ENCODE measurements at places on chromosomes 7 and 10.
A peak's percentile ranks its signal among the peaks of the same experiment; 100 is the strongest.

GRCh38 chr7:42765931-42766330, 145.9 kb downstream of the C7orf25 start:
- DNase-seq = no peak

DNA sequence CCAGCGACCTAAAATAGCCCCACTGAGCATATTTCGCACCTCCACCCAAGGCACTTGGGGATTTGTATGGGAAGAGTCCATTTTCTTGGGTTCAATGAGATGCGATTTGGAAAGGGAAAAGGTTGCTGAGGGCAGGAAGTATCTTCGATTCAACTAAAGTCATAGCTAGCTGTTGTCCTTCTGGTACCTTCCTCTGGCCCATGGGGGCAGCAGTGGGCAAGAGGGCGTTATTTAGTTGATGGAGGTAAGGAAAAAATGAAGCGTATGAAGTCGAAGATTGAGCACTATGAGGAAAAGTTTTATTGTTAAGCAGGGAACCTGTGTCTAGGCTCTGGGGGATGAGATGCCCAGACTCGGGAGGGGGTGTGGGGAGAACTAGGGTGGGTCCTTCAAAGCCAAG, 135.4 kb downstream of the EVX1 start:
- DNase-seq = no peak

DNA sequence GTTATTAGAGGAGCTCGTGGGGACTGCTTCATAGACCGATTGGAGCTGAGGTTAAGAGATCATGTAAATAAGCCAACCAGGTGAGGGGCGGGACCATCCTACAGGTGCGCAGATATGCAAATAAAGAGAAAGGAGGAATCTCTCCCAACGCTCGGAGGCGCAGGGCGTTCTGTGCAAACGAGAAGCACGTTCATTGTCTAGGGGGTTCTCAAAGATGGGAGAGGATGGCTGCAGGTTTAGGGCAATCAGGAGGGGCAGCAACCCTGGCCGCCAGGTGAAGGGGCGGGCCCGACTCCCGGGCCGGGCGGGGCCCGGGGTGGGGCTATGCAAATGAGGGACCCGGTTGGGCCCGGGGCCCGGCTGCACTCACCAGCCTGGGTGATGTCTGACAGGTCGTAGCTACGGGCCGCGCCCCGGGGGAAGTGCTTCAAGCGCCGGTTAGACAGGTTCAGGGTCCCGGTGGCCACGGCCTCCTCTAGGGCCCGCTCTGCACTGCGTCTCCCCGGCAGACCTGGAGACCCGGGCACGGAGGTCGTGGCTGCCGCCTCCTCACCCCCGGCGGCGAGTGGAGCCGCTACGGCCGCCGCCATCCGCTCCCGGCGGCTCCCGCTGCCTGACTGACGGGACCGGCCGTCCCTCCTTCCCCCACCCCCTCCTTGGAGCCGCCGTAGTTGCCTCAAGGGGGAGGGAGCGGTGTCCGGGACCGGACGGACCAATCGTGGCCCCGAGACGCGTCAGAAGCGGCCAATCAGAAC, at the start of gene LRCH4:
TSS of gene LRCH4 (minus strand) at position 619 of the 755 bp plus-strand sequence. CDS start at position 590, 29 bp downstream.
- DNase-seq = peak; percentile 38

GRCh38 chr7:130143334-130143732, 61.9 kb downstream of the TMEM209 start:
- no peak for DNase-seq

DNA sequence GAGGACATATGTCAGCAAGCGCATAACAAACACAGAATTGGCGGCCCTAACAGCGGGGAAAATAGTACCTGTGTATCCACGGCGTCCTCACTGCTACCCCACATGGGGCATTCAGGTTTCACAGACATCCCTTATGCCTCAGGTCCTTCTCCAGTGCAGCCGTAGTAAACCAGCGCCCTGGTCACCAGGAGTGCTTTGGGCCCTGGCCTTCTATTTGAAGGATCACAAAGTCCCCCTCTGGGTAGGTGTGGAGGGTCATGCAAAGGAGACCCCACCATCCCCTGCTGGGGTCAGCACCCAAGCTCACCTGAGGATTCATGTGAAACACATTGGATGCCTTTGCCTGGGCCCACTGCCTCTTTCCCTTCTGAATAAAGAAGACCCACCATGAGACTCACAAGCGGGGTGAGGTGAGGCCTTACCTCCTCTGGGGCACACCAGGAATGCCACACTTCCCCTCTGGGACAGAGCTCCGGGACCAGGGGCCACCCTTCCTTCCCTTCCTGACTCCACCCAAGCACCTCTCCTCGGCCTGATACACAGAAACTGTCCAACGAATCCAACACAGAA, 18.8 kb downstream of the CLRN3 start:
- DNase-seq = no peak

GRCh38 chr10:27373566-27374160, 130.4 kb upstream of the RAB18 start:
- DNase-seq = no peak

DNA sequence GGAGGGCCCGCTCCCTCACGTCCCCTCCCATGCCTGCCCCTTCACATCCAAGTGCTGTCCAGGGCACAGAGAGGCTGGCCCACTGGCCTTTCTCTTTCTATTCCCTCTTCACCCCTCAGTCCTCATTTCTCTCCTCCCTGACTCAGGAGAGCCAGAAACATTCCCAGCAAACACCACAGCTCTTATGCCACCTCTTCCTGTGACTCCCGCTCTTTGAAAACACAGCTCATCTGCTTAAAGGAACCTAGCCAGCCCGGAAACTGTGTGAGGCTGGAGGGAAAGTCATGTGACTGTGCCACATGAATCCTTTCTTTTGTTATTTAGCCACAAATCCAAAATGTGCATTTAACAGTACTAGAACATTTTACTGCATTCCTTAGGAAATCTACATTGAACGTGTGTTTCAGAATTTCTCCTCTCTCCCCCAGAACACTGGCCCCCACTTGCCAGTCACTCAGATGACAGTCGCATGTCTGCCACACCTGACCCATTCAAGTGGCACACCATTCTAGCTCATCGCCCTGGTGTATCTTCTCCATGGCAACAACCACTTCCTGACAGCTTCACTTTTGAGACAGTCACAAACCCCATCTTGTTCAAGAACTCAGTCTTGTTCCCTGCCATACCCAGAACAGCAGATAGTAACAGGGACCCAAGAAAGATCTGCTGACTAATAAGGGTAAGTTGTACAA, 42.8 kb downstream of the GRB10 start:
- DNase-seq = peak; percentile 64

- DNase-seq = no peak
Observed at GRCh38 chr10:117239051-117239450, 1.9 kb upstream of the SLC18A2 start.

- no peak for DNase-seq
Observed at GRCh38 chr10:28332726-28333125, 29.9 kb upstream of the MPP7 start.

- peak; percentile 24 for DNase-seq
Observed at GRCh38 chr7:80087051-80087770, 47.4 kb upstream of the GNAI1 start.

- peak; percentile 73 for DNase-seq
Observed at GRCh38 chr7:18352339-18353255, 143.0 kb upstream of the HDAC9 start.

DNA sequence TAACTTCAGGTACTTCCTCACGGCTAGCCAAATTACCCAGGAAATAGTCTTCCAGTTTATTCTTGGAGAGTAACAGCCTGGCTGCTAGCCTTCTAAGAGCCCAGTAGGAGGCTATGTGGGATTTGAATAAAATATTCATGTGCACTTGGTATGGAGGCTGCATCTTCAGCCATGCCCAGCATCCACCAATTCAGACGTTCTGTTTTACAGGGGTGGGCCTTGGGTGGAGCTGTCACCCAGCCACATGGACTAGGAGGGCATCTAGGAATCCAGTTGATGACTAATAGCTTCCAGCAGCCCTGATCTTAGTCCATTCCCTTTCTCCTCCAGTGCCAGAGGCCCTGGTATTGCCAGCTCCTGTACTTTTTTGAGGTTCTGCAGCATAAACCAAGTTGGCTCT, 66.3 kb upstream of the ZRANB1 start:
- peak; percentile 74 for DNase-seq

DNA sequence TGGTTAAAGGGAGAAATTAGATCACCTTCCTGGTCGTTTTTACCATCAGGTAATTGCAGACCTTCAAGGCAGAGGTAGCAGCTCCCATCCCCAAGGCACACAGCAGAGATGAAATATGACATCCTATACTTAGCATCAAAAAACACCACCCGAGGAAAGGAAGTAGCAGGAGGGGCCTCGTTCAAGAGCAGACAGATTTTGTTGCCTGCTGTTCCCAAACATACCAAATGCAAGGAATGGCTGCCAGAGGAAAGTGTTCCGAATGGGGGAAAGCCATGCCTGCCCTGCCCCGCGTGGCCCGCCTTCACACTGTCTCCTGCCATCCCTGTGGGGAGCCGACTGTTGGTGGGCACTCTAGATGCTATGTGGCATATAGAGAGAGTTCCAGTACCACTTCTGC, 18.0 kb downstream of the FKBP6 start:
- no peak for DNase-seq

- DNase-seq = peak; percentile 93
Observed at GRCh38 chr7:81298951-81299666, 380.3 kb upstream of the SEMA3C start.

DNA sequence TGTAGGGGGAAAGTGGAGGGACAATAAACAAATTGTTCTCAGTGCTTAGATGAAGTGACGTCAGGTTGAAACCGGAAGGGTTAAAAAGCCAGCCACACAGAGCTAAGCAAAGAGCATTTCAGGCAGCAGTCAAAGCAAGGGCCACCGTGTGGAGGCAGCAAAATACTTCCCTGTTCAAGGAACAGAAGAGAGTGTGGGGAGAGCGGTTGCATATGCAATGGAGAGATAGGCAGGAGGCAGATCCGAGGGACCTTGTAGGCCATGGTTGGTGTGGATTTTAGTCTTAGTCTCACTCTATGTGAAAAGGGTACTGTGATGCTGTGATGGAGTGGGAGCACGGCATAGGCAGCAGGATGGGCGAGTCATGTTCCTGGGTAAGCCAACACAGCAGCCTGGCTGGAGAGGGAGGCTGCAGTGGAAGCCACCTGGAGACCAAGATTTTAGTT, 3.8 kb upstream of the STN1 start:
- DNase-seq = no peak

Measured in AG08395 (cell line).